Fibroblast of skin of right biceps (primary cell): ENCODE measurements at places on chromosomes 5 and 9.

DNA sequence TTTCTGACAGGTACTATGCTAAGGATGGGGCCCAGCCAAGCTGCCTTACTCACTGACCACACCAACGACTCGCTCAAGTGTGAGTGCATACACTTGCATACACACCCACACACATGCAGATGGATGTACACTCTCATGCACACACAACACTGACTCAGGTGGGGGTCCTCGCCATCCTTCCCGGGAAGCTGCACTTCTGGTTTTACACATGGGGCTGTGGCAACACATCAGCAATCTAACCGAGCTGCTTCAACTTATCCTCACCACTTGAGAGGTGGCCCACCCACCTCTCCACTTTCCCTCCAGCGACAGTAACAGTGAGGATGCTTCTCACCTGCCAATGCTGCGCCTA lies 67.2 kb upstream of the SLC25A51 start:
- peak; percentile 37 for DNase-seq

GRCh38 chr5:94223235-94223634 lies 395.2 kb downstream of the KIAA0825 start:
- DNase-seq = no peak

- no peak for DNase-seq
Measured at GRCh38 chr9:126325821-126326220, 808 bp upstream of the MVB12B start.

DNA sequence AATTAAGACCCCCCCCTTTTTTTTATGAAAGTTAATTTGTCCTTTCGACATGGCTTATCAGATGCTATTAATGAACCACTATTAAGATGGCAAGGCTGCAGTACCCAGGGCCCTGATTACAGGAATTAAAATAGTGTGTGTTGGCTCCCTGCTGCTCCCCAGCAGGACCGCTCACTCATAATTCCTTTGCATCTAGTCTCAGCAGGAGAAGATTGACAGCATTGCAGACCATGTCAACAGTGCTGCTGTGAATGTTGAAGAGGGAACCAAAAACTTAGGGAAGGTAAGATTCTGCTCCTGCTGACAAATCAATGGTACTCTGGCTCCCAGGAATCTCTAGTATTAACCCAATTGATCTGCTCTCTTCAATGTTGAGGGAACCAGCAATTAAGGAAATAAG lies 61.0 kb downstream of the STX17 start:
- DNase-seq = no peak

DNA sequence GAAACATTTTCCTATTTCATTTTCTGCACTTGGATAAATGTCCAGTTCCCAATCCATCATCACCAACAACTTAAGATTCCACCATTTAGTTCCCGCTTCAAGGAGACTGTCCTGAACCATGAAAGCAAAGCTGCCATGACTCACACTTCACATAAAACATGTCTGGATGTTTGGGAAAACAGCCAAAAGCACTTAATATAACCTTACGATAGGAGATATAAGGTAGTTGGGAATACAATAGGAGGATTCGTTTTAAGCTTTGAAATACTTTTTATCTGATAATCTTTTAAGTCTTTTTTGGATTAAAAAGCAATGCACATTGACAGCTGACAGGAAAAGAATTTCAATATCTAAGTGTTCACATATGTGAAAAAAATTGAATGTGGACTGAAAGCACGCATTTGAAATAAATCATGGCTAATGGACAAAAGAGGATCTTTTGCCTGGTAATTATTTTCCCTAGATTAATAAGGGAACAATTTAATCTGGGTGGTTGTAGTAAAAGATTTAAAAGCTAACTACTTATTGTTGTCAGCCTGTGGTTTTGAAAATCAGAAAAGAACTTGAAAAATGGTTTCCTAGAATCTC lies 17.3 kb upstream of the TGFBI start:
- DNase-seq = peak; percentile 95

- DNase-seq = peak; percentile 61
Measured at GRCh38 chr5:159098603-159099436, 896 bp downstream of the EBF1 start.

GRCh38 chr5:120610145-120610544 lies 146.0 kb downstream of the PRR16 start:
- DNase-seq = no peak

- no peak for DNase-seq
Measured at GRCh38 chr9:114244570-114244969, 78.3 kb upstream of the ORM1 start.

DNA sequence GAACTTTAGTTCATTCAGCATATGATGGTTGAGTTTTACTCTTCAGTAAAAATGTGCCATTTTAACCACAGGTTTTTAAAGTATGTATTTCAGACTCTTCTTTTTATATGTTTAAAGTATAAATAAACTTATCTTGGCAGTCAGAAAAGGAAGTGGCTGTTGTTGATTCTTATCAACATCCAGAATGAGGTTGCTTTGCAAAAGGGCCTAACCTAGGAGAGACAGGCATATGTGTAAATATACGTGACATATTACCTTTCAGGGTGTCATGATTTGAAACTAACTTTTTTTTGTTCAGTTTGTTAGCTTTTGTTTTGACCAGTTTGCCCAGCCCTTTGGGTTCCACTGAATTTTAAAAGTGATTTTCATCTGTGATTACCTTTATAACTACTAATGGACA lies 7.4 kb downstream of the SMARCA2 start:
- DNase-seq = no peak

DNA sequence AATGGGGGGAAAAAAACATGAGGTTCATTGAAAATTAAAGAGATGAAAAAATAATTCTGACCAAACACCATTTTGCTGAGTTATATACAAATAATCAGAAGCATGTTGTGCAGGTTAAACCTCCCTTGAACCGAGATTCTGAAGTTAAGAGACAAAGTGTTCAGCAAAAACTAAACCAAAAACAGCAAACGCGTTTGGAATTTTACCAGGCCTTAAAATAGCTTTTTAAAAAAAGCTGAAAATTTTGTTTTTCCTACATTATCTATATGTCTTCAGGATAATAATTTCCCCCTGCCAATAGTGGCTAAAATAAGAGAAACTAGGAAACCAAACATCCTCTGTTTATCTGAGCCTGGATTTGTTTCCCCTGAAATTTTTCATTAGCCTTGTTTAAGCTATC lies 191.7 kb upstream of the DAPK1 start:
- DNase-seq = no peak

- DNase-seq = peak; percentile 82
Measured at GRCh38 chr9:70553707-70554673, 139.5 kb upstream of the KLF9 start.

GRCh38 chr5:119031011-119031886 lies 39.6 kb upstream of the DMXL1 start:
- no peak for DNase-seq

DNA sequence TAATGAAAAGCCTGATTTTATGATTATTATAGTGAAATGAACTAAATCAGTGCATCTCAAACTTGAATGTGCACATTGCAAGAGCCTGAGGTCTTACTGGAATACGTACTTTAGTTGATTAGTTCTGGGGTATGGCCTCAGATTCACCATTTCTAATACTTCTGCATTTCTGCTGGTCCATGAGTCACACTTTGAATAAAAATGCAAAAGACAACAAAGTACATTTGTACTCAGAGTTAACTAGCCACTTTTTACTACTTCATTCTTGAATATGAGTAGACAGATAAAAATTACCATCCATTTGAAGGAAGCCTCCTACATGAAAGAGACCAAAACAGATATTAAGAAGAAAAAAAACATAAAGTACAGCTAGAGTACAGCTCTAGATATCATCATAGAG lies 27.1 kb upstream of the PRR16 start:
- DNase-seq = peak; percentile 68

GRCh38 chr5:72079288-72079687 lies 28.0 kb upstream of the MAP1B start:
- peak; percentile 3 for DNase-seq

- DNase-seq = no peak
Measured at GRCh38 chr9:505741-506059, 291.0 kb downstream of the DOCK8 start.

DNA sequence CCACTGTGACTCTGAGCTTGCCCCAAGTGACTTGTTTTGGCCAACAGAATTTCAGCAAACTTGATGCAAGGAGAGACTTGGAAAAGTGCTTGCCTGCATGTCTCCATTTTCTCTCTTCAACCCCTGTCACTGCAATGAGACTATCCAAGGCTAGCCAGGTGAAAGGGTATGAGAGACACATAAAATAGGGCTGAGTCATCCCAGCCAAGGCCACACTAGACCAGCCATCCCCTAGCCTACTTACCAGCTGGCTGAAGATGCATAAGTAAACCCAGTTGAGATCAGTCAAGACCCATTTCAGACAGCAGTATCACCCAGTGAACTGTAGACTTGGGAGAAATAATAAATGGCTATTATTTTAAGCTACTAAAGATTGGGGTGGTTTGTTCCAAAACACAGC lies 52.9 kb upstream of the VLDLR start:
- DNase-seq = no peak

GRCh38 chr5:132046880-132047299 lies 13.6 kb upstream of the IL3 start:
- no peak for DNase-seq

DNA sequence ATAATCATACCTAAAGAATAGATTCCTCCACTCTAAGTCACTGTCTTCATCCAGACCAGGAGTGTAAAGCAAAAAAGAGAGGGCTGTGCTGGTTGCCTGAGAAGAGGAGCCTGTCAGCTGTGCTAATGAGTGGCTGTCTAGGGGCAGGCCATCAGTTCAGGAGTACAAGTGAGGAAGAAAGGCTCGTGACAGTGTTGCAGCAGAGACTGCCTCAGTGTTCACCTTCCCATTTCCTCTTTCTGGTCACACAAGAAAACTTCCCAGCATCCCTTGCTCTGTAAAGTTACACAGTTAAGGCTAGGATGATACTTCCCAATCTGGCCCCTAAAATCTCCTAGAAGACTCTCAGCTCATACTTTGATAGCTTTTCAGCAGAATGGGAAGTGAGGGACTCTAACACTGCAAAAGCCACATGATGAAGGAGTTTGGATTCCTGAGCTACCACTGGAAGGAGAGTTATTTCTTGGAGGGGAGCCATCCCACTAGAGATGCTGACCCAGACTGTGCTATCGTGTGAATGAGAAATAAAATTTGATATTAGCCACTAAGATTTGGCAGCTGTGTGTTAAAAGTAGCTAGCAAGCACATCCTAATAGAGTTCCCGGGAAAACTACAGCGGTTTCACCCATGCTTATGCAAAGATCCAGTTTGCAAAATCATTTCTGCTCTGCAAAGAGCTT lies 67.1 kb downstream of the ADAMTS12 start:
- DNase-seq = peak; percentile 96

- peak; percentile 48 for DNase-seq
Measured at GRCh38 chr5:80255431-80255810, 427 bp downstream of the SERINC5 start.

DNA sequence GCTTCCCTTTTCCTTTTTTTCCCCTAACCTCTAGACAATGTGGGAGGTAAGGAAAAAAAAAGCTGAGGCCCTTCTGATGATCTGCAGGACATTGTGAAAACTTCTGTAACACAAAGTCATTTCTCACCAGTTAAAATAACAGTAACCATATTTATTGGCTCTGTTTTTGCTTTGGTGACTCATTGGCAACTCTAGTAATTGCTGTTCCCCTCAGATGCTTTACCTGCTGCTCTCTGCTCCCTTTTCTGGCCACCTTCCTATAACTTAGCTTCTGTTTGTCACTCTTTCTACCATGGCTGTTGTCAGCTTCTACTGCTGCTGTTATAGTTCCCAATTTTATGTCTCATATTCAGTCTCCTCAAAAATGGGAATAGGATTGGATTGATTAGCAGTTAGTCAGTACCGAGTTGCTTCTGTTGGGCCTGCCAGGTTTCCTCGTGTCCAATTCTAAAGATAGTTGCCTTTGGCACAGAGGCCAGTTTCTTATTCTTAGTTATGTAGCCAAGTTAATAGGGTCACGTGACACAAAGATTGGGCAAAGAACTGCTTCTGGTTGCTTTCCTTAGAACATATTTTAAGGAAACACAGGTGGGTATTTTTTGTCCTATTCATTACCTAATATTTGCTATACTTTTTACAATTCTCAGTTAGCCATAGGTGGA lies 16.8 kb downstream of the SCAMP1 start:
- DNase-seq = peak; percentile 8

GRCh38 chr5:87777877-87778276 lies 365.1 kb upstream of the CCNH start:
- DNase-seq = no peak

DNA sequence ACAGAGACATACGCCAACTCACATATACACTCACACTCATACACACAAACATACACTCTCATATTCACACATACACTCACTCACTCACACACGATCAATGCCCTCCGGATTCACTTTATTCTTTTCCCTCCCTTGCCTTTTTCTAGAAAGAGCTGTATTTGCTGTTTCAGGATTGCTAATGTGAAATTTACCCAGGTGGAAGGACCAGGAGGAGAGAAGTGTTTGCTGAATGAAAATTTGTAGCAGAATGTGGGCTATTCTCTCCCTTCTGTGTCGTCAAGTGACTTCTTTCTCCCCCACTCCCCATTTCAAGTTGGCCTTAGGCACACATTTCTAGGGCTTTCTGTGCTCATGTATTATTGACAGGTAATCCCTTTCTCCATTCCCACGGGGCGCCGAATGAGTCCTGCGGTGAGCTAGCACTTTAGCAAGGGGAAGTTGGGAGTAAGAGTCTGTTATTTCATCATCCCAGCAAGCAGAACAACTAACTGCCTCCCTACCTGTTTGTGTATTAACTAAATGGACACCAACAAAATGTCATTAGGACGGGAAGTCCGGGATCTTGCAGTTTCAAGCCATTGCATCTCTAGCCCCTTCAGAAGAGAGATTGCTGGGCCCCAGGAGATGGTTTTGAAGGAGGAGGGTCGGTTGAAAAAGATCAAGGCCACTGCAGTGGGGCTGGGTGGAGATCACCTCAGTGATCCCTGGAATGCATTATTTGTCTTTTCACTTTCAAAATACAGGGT lies 97.1 kb upstream of the TAF11L2 start:
- no peak for DNase-seq

DNA sequence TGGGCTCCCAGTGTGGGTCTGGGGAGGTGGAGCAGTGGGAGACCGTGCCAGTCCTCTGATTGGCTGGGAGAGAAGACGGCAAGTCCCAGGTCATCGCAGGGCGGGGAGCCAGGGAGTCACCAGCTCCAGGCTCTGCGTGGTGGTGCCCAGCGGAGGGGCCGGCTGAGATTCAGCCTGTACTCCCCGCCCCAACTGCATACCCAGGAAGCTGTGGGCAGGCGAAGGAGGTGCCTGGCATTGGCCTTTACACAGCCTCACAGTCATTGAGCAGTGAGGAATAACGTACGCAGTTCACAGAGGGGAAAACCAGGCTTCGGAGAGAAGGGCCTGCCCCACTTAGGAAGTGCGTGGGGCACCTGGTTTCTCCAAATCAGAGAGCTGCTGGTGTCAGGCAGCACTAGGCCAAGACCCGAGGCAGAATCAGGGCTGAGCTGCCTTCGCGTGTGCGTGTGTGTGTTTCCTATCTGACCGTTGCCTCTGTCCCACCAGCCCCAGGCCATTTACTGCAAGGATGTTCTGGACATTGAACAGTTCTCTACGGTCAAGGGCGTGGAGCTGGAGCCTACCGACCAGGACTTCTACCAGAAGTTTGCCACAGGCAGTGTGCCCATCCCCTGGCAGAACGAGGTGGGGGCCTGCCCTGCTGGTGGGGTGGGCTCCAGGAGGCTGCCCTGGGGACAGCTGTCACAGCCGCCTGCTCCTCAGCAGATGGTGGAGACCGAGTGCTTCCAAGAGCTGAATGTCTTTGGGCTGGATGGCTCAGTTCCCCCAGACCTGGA lies 6.2 kb upstream of the PRR7 start:
- DNase-seq = no peak

GRCh38 chr9:130296783-130297055 lies 31.2 kb downstream of the HMCN2 start:
- no peak for DNase-seq

GRCh38 chr9:106830527-106831150 lies 32.3 kb upstream of the ZNF462 start:
- peak; percentile 24 for DNase-seq

- DNase-seq = no peak
Measured at GRCh38 chr5:29261213-29261612, 1932.3 kb upstream of the CDH6 start.
